NCI-H1930 (cell line): ENCODE measurements at places on chromosomes 11 and 22.

DNA sequence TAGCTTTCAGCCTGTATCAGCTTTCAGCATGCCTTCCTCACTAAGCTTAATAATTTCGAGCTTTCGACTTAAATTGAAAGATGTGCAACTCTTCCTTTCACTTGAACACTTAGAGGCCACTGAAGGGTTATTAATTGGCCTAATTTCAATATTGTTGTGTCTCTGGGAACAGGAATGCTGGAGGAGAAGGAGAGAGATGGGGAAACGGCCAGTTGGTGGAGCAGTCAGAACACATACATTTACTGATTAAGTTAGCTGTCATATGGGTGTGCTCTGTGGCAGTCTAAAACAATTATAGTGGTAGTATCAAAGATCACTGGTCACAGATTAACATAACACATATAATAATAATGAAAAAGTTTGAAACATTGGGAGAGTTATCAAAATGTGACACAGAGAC, 106.2 kb downstream of the LRRC32 start:
- DNase-seq, result no peak

DNA sequence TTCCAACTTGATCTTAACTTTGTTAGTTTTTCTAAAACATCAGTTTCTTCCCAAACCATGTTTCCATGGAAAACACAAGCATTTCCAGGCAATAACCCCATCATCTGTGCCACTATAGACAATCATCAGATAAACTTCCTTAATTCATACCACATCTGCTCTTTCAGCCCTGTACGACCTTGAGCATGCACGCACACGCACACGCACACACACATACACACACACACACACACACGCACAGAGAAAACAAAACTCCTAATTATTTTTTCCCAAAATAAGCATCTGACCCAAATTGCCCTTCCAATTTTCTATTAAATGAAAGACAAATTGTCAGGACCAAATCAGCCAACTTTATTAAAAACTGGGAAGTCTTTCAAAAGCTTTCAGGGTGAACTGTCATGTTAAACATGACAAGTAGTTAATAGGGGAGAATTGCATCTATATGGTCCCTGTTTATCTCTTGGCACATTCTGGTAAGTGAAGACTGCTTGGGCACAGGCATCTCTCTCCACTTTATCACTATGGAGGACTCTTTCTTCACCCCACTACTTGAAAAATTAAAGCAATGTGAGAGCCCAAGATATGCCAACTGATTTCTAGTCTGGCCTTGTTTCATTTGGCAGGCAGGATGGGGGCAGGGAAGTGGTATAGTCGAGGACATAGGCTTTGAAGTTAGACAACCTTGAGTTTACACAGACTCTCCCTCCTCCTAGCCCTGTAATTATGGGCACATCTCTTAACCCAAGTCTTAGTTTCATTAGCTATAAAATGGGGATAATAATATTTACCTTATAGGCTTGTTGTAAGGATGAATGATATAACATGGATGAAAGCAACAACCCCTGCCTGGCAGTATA, 15.1 kb downstream of the ADM start:
- no peak for DNase-seq

- DNase-seq, result peak; percentile 36
Measured at GRCh38 chr11:45982656-45983470, 60.4 kb downstream of the LARGE2 start.

- DNase-seq, result no peak
Measured at GRCh38 chr22:20091690-20092476, 11.8 kb downstream of the DGCR8 start.
